Adrenal gland (tissue), 19 donors: ENCODE measurements at places on chromosomes 7 and 10.
A peak's percentile ranks its signal among the peaks of the same experiment; 100 is the strongest.

- no peak for DNase-seq
Observed at GRCh38 chr7:36279200-36279925, 110.3 kb upstream of the ANLN start.

DNA sequence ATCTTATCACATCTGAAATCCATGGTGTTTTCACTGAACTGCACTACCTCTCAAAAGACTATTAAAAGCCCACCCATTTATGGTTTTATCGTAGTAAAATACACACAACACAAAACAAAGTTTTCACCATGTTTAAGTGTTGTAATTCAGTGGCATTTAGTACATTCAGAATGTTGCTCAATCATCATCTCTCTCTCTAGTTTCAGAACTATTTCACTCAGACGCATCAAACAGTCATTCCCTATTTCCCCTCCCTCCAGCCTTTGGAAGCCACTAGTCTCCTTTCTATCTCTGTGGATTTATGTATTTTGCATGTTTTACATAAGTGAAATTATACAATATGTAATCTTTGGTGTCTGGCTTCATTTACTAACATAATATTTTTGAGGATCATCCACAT lies 332.6 kb downstream of the TNS3 start:
- no peak for DNase-seq

DNA sequence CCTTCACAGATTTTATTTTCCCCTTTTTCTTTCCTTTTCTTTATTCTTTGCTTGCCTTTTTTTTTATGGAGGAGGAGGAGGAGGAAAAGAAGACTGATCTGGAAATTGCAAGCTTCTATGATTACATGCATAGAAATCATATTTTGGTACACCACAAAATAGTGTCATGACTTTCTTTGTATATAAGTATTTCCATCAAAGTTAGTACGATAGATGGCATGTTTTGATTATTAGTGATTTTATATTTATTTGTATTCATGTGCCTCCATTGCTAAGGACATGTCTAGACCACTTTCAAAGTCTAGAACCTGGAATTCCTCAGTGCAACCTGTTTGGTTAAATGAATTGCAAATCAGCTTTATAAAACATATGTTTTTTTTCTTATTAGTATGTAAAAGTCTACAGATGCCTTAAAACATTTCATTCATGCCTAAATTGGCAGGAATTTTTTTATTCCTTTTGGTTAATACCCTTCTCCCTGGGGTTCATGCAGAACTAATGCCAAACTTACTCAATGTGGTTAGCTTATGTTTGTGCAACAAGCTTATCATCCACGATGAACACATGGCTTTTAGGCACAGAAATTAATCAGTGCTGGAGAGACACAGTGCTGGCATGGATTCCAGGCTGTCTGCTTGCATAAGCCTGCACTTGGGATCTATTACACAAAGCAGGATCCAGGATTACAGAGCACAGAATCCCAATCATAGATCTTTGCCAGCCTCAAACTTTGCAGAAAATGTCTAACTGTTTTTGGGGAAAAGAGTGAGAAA lies 213.1 kb downstream of the CHRM2 start:
- peak; percentile 79 for DNase-seq

DNA sequence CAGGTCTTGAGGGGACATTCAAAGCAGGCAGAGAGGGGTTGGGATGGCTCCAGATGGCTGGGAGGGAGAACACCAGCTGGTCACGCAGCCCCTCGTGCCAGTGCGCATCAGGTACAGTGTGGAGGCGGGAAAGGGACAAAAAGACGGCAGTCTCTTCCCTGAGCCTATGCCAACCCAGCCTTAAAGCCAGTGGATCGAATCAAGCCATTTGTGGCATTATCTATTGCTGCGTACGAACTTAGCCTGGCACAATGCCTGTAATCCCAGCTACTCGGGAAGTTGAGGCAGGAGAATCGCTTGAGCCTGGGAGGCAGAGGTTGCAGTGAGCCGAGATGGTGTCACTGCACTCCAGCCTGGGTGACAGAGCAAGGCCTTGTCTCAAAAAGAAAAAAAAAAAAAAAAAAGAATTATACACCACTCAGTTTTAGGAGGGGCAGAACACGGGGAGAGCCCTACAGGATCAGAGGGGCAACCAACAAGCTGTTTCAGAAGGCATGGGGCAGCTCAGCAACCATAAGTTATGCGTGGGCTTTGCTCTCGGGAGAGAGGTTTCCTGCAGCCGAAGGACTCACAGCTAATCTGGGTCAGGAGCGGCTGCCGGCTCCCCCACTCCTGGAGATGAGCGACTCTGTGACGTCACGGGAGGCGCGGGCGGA lies 356 bp upstream of the NDUFB2 start:
- peak; percentile 96 for DNase-seq

DNA sequence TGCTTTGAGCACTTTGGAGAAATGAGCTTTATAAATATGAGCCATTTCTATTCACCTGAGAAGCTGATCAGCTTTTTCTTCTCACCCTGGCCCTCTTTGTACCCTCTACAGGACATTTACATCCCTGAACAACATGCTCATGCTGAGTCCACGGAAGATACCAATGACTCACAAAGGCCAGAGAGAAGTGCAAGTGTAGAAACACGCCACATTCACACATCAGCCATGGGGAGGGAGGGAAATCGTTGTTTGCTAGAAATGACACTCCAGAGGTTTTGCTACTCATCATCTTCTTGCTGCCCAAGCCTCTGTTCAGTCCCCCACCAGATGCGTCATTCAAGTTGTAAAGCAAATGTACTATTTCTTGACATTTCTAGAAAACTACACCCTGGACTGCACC lies 2.8 kb upstream of the UCN3 start:
- DNase-seq = no peak

- DNase-seq = no peak
Observed at GRCh38 chr10:75544993-75545706, 113.7 kb downstream of the LRMDA start.
